Left ventricle myocardium inferior (tissue), 1 donor: ENCODE measurements at places on chromosomes 2 and 18. TPM values are rescaled to one million over a fixed set of nuclear protein-coding genes. Genes with fewer than 3 reads are reported as not detected.

DNA sequence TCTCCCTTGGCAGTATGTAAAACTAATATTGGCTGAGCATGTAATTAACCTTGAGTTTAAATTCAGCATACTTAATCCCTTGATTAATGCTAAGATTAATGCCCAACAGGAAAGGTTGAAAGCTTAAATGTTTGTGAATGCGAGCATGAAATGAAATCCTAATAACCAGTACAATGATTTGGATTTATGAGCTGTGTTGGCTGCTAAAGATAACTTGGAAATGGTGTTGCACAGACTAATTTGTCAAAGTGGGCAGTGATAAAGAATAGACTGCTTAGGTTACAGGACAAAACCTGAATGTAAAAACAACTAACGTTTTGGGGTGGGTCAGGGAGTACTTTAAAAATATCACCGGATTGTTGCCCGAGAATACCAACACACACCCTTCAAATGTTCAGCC is 70.6 kb downstream of the MGAT5 start:
- H3K4me1 ChIP-seq, result peaks cover 73% of the 10 kb centered on the region
- H3K4me3 ChIP-seq, result no peak overlapping the region
- peak overlapping the region; percentile 39 for H3K27ac ChIP-seq
- peaks cover 3% of the 10 kb centered on the region for H3K36me3 ChIP-seq
- H3K27me3 ChIP-seq, result no peaks in the 10 kb centered on the region

ALLC gene
- not detected for total RNA-seq

- no peak for DNase-seq
- H3K36me3 ChIP-seq, result no peaks in the 10 kb centered on the region
- H3K27me3 ChIP-seq, result no peaks in the 10 kb centered on the region
- H3K27ac ChIP-seq, result no peak overlapping the region
- H3K4me3 ChIP-seq, result no peak overlapping the region
Measured at GRCh38 chr2:166297951-166298350, 77.8 kb downstream of the SCN9A start.

DNA sequence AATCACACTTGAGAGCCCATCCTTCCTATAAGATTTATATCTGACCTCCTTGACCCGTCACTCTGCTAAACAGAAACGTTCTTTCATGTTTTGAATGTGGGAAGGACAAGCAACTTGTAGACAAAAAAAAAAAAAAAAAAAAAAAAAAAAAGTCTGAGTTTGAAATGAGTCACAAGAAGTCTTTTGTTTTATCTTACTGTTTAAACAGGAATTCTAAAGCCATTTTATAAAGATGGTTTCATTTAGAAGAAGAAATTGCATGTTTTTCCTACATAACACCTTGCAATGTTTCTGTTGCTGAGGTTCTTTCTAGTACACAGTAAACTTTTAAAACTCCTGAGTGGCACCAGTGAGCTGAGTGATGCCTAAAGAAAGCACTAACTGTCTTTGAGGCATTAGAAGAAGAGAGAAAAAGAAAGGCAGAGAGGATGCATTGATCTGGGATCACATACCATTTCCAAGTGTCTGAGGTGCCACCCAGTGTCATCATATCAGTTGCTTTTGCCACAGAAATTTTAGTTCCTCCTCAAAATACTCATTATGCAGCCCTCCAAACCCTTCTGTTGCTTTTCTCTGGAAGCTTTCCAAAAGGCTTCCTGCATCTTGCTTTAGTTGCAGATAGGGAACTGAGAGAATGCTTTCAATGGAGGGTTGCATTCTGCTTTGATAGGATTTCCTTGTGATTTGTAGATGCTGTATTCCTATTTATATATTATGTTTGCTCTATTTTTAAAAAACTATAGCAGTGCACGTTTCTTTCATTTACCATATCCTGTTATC is 69.1 kb downstream of the ACVR2A start:
- H3K36me3 ChIP-seq, result peaks cover 18% of the 10 kb centered on the region
- H3K4me3 ChIP-seq, result no peak overlapping the region
- no peak overlapping the region for H3K27ac ChIP-seq
- peaks cover 16% of the 10 kb centered on the region for H3K4me1 ChIP-seq
- no peaks in the 10 kb centered on the region for H3K27me3 ChIP-seq

- no peaks in the 10 kb centered on the region for H3K36me3 ChIP-seq
- peak overlapping the region; percentile 81 for H3K27ac ChIP-seq
- no peak for DNase-seq
- H3K27me3 ChIP-seq, result no peaks in the 10 kb centered on the region
- H3K4me1 ChIP-seq, result peaks cover 51% of the 10 kb centered on the region
Measured at GRCh38 chr18:55404832-55405465, 183.0 kb downstream of the TCF4 start.

- no peak overlapping the region for H3K4me3 ChIP-seq
- H3K36me3 ChIP-seq, result peaks cover 40% of the 10 kb centered on the region
- no peak overlapping the region for H3K27ac ChIP-seq
Measured at GRCh38 chr2:210147614-210148013, 23.6 kb downstream of the KANSL1L start.

DNA sequence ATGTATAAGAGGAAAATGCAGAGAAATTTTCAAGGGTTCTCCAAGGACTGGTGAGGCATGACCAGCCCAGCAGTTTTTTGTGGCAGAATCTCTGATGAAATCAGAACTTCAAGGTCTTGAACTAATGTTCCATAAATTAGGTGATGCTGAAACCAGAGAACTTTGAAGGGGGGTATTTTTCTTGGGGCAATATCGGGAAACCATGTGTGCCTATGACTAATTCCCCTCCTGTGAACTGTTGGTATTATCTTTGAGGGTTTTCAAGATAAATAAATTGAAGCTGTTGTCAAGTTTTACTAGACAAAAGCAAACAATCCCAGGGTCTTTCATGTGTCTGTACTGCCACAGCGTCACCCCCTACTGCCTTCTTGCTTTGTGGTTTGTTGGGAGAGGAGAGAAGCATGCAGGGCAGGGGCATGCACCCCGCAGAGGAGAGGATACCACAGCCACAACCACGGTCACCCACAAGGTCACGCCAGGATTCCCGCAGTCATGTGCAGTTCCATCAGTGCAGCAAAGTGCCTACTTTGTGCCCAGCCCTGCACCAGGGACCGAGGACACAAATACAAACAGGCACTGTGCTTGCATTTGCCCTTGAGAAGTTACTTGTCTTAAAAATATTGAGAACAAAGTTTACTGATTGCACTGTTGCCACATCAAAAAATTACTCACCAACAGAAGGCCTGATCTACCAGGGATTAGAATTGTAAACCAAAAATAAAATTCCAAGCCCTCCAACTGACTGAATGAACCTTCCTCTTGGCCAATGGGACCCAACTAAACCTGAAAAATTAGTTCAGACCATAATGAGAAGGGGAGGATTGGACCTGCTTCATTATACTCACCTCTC is 413.3 kb upstream of the TRIB2 start:
- H3K4me3 ChIP-seq, result no peak overlapping the region
- no peak for DNase-seq
- H3K4me1 ChIP-seq, result peaks cover 10% of the 10 kb centered on the region
- H3K27me3 ChIP-seq, result no peaks in the 10 kb centered on the region

GRCh38 chr2:199738727-199739412 is 112.1 kb downstream of the FTCDNL1 start:
- H3K27me3 ChIP-seq, result peaks cover 39% of the 10 kb centered on the region
- no peak overlapping the region for H3K27ac ChIP-seq
- DNase-seq, result no peak
- H3K36me3 ChIP-seq, result no peaks in the 10 kb centered on the region
- H3K4me1 ChIP-seq, result peaks cover 5% of the 10 kb centered on the region

RNF152 gene
- 10.4 TPM for total RNA-seq

- H3K36me3 ChIP-seq, result no peaks in the 10 kb centered on the region
- H3K27ac ChIP-seq, result no peak overlapping the region
- H3K27me3 ChIP-seq, result no peaks in the 10 kb centered on the region
- no peak for DNase-seq
- H3K4me3 ChIP-seq, result no peak overlapping the region
Measured at GRCh38 chr2:162972383-162972782, 133.8 kb upstream of the KCNH7 start.

OBSL1 gene
- 208 TPM for total RNA-seq

POLR1B gene
- 11.7 TPM for total RNA-seq

DNA sequence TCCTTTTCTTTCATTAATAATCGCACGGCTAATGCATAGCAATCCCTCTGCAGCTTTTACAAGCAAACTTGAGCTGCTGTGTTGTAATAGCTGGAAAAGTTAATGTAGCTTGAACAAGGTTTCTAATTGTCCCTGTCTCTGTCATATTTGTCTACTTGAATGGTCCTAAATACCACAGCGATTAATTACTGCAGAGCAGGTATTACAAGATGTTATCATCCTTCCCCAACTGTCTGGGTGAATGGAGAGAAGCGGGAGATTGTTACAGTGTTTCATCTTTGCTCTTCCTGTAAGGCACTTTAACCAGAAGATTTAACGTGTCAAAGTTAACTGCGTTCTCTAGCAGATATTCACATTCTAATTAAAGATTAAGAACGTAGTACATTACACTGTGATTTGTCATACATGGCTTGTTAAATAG is 422.2 kb upstream of the POU3F3 start:
- no peak overlapping the region for H3K4me3 ChIP-seq
- H3K27ac ChIP-seq, result no peak overlapping the region
- H3K27me3 ChIP-seq, result peaks cover 50% of the 10 kb centered on the region
- H3K36me3 ChIP-seq, result no peaks in the 10 kb centered on the region
- no peaks in the 10 kb centered on the region for H3K4me1 ChIP-seq

PRSS56 gene
- total RNA-seq, result not detected

GRCh38 chr2:206127656-206128055 is 31.6 kb downstream of the NDUFS1 start:
- H3K27me3 ChIP-seq, result no peaks in the 10 kb centered on the region
- no peaks in the 10 kb centered on the region for H3K4me1 ChIP-seq
- H3K4me3 ChIP-seq, result no peak overlapping the region
- no peak for DNase-seq

DNA sequence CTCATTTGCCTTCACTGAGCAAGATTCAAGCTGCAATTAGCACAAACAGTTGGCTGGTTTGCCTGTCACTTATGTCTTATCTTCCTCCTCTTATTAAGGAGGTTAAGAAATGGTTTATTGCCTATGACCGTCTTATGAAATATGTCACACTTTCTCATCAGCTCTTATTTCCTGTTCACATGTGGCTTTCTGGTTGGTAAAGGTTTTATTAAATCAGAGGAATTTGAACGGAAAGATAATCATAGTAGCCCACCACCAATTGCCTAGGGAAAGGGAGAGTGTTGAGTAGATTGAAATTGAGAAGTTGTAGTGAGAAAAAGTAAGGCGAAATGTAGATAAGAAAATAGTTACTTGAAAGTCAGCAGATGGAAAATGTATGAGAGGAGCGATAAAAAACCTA is 4.2 kb upstream of the IL1R1 start:
- H3K4me1 ChIP-seq, result peaks cover 14% of the 10 kb centered on the region
- H3K36me3 ChIP-seq, result no peaks in the 10 kb centered on the region
- H3K27ac ChIP-seq, result no peak overlapping the region
- H3K4me3 ChIP-seq, result no peak overlapping the region
- DNase-seq, result no peak

DNA sequence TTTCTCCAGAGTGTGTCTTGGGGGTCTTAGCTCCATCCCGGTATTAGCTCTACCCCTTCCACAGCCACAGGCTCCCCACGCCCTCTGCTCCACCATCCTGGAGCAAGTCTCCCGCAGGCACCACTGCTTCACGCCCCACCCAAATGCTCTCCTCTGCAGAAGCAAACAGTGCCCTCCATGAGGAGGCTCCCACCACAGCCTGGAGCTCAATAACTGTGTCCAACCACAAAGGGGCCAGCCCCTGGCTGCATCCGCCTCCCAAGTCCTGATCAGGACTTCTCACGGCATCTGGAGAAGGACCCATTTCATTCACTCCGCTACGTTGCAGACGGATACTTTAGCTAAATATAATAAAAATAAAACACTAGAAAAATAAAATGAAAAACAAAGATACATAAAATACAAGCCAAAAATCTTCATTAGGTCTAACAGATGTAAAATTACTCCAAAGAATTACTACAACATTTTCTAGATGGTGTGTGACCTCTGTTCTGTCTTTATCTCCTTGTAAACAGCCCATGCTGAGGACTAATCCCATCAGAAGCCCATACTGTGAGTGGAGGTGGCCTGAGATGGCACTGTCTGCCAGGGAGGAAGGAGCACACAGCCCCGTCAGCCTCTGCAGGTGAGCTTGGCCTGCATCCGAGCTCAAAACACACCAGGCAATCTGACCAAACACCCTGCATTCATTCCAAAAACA is 210.8 kb upstream of the RAB6C start:
- no peaks in the 10 kb centered on the region for H3K4me1 ChIP-seq
- peaks cover 43% of the 10 kb centered on the region for H3K27me3 ChIP-seq
- H3K36me3 ChIP-seq, result no peaks in the 10 kb centered on the region
- H3K4me3 ChIP-seq, result no peak overlapping the region

GRCh38 chr2:110741491-110741980 is 9.2 kb downstream of the ACOXL start:
- no peaks in the 10 kb centered on the region for H3K36me3 ChIP-seq
- H3K27me3 ChIP-seq, result peaks cover 66% of the 10 kb centered on the region
- DNase-seq, result no peak
- no peak overlapping the region for H3K27ac ChIP-seq

- no peaks in the 10 kb centered on the region for H3K4me1 ChIP-seq
- H3K27me3 ChIP-seq, result peaks cover 7% of the 10 kb centered on the region
- no peak for DNase-seq
- no peak overlapping the region for H3K27ac ChIP-seq
- no peaks in the 10 kb centered on the region for H3K36me3 ChIP-seq
Measured at GRCh38 chr18:31950583-31950982, 7.7 kb upstream of the TRAPPC8 start.

GRCh38 chr2:60311524-60311923 is 241.9 kb downstream of the BCL11A start:
- H3K27ac ChIP-seq, result no peak overlapping the region
- peaks cover 2% of the 10 kb centered on the region for H3K27me3 ChIP-seq
- H3K4me1 ChIP-seq, result no peaks in the 10 kb centered on the region
- no peaks in the 10 kb centered on the region for H3K36me3 ChIP-seq

DUSP2 gene
- 0.82 TPM for total RNA-seq

PRKAG3 gene
- total RNA-seq, result 0.14 TPM

DNA sequence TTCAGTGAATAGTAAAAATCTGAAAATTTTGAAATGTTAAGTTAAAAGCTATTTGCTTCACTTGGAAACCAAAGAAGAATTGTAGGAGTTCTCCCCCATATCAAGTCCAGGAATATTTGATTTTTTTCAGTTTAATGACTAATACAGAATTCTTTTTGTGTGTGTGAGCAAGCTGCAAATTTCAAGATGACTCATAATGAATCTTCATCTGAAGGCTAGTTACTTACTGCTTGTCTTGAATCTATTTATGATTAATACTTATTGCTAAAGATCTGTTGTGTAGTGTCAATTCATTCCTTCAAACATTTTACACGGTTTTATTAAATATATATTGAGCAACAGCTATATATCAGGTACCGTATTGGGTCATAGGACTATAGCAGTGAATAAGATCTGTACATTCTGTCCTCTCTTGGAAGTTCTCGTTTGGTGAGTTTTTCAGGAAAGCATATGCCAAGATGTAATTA is 47.8 kb upstream of the CAVIN2 start:
- no peaks in the 10 kb centered on the region for H3K4me1 ChIP-seq
- no peak overlapping the region for H3K4me3 ChIP-seq
- no peak for DNase-seq
- no peaks in the 10 kb centered on the region for H3K27me3 ChIP-seq

GRCh38 chr2:178333851-178334250 is 117.1 kb downstream of the PRKRA start:
- no peak overlapping the region for H3K27ac ChIP-seq
- H3K36me3 ChIP-seq, result peaks cover 8% of the 10 kb centered on the region
- no peaks in the 10 kb centered on the region for H3K27me3 ChIP-seq
- no peak overlapping the region for H3K4me3 ChIP-seq
